NCI-H748 treated with DMSO at 0.1 percent for 48 hours (cell line): ENCODE measurements at places on chromosomes 12 and 14.

- DNase-seq, result no peak
Measured at GRCh38 chr14:75521415-75522199, 662 bp upstream of the BATF start.

DNA sequence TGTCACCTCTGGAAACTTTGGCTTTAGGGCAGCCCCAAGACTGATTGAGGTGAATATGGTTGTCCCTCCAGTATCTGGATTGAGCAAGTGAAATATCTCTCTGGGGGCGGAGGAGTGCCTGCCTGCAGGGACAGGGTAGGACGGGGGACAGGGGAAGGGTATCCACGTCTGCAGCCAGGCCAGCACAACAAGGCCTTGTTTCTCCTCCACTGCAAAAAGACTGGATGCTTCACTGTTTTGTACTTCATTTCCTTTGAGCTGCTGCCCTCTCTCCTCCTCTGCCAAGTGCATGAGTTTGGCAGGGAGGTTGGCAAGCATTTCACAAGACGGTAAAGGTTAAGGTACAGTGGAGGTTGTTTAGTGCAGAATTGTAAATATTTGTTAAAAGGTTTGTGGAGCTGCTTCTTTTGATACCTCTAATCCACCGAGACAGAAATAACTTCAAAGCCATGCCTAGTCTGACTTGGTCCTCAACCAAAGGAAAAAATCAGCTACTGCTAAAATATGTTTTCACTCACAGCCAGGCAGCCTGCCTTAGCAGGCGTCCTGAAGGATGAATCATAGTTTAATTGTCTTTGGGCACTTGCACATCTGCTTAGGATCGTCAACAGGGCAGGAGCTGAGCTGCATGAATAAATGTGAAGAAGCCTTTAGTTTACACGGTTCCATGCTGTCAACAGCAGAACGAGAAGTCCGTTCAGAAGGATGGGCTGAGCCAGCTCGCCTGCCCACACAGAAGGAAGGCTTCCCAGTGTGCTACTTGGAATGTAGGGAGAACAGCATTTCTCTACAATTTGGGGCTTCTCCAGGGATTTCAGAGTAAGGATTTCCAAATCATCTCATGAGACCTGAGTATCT is 269.7 kb downstream of the TTC6 start:
- DNase-seq, result no peak

DNA sequence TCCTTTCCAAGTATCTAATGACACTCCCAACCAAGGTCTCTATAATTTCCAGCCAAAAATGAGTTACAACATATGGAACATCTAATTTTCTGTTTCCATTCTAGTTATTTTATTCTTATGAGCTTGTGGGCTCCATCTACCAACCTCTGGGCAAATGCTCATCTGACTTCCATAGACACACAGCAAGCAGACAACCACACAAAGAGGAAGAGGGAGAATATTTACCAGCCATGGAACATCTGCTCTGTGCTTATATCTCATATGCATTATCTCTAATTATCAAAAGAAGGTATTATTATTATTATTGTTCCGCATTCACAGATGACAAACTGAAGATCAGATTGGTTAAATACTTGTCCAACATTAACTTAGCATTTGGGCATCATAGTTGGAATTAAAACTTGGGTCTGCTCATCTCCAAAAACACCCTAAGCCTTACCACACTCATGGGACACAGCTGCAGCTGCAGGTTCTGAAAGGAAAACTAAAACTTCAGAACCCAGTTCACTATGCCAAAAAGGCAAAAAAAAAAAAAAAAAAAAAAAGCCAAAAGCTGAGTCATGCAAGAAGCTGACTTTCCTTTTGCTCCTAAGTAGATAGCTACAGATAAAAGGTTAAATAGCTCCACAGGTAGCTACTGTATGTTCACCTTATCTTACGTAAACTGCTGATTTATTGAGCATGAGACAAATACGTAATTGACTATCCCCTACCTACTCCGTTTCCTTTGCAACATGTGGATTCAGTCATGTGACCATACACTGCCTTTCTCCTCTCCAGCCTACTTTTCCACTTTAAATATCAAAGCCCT is 23.6 kb upstream of the TCL1B start:
- no peak for DNase-seq

- DNase-seq, result no peak
Measured at GRCh38 chr14:58898655-58899316, 261.0 kb downstream of the DACT1 start.

- DNase-seq, result no peak
Measured at GRCh38 chr14:75690010-75690409, 29.0 kb downstream of the TTLL5 start.

DNA sequence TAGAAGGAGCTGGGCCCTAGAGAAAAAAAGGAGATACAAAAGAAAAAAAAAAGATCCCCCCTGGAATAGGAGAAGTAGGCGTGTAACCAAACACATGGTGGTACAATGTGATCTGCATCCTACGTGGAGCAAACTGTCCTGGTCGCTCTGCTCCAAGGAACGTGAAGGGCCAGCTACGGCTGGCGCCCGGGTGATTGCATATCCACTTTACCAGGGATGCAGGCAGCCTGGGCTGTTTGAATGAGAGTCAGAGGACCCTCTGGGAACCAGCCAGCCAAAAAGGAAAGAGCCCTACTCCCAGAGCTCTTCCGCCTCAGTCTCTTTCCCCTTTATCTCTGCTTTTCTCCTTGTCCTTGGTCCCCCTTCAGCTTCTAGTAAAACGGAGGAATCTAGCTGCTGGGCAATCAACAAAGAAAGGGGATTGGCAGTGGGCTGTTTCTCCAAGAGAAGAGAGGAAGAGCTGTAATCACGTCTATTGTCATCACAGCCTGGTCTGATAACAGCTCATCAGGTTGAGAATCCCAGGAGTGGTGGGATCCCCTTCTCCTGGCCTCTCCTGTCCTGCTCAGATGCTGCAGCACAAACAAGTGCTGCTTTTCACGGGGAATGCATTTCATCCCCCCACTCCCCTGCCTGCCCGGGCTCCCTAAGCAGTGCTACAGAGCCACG is 156.0 kb downstream of the ADCK1 start:
- no peak for DNase-seq

DNA sequence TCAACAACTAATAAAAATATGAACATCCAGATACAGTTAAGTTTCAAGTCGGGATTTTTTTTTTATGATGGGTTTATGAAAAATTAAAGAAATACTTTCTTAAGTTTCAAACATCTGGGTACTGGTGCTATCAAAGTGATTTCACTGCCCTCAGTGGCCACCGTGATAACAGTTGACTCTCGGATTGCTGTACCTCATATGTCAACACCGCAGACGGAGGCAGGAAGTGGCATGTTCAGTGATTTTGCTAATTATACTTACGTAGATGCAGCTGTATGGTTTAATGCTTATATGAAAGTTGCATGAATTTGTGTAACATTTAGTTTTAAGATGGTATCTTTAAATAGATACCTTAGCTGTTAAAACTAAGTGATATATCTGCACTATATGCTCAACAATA is 20.8 kb upstream of the FBLN5 start:
- no peak for DNase-seq

- no peak for DNase-seq
Measured at GRCh38 chr12:2451025-2451424, 343.7 kb upstream of the FKBP4 start.

- no peak for DNase-seq
Measured at GRCh38 chr14:35964697-35965286, 138.7 kb downstream of the BRMS1L start.

GRCh38 chr14:104658325-104658712 is 31.1 kb upstream of the INF2 start:
- no peak for DNase-seq

DNA sequence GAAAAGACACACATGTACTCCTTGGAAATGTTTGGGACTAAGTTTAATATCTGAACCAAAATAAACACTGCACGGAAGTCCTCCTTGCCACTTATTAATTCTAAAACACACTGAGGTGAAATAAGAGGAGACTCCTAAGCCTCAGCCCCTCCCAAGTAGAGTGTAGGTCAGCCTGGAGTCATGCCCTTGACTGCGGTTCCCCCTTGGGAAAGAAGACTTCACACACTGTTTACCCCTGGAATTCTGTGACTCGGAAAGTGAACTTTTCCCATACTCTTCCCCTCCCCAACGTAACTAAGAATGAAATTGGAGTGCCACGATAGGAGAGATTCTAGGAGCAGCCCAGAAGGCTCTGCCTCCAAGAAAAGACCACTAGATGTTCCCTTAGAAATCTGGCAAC is 8.6 kb upstream of the TFCP2 start:
- no peak for DNase-seq

- DNase-seq, result no peak
Measured at GRCh38 chr14:71783786-71784185, 148.4 kb upstream of the RGS6 start.

GRCh38 chr12:129184127-129184928 is 331.1 kb downstream of the GLT1D1 start:
- DNase-seq, result no peak

GRCh38 chr12:12985817-12986408 is 14.2 kb downstream of the HEBP1 start:
- DNase-seq, result no peak

DNA sequence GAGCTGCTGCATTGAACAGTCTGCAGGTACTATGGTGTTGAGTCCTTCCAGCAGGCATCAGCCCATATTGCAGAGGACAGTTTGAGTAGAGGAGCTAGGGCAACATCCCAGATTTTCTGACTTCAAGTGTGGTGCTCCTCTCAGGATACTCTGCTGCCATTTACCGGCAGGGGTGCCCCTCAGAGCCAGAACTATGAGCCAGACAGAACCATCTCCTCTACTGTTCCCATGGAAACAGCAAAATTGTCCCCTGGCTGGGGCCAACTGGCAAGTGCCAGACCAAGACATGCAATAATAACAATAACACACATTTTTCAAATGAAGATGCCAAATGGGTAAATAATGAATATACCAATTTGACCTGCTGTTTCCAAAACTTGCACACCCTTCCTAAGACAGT is 102.9 kb downstream of the ADCK1 start:
- DNase-seq, result no peak

GRCh38 chr12:11839091-11839641 is 189.7 kb downstream of the ETV6 start:
- no peak for DNase-seq

GRCh38 chr14:103072595-103073366 is 11.2 kb upstream of the LBHD2 start:
- DNase-seq, result no peak

GRCh38 chr14:104766863-104767633 is 14.1 kb downstream of the SIVA1 start:
- no peak for DNase-seq

GRCh38 chr12:132489078-132489601 is 811 bp upstream of the FBRSL1 start:
- DNase-seq, result no peak

GRCh38 chr12:6337958-6338433 is 3.9 kb downstream of the TNFRSF1A start:
- no peak for DNase-seq

DNA sequence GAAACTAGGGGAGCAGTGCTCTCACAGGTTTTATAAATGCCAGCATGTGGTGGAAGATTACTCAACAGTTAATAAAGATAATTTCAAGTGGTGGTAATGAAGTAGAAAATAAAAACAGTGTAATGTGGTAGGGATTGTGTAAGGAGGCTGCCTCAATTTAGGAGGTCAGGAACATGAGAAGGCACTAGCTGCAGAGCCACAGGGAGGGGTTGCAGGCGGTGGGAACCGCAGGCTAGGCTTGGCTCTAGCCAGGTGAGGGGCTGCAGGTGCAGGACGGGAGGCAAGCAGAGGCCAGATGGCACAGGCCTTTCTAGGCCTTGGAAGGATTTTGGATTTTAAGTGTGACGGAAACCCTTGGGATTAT is 768 bp downstream of the METTL25 start:
- peak; percentile 69 for DNase-seq

DNA sequence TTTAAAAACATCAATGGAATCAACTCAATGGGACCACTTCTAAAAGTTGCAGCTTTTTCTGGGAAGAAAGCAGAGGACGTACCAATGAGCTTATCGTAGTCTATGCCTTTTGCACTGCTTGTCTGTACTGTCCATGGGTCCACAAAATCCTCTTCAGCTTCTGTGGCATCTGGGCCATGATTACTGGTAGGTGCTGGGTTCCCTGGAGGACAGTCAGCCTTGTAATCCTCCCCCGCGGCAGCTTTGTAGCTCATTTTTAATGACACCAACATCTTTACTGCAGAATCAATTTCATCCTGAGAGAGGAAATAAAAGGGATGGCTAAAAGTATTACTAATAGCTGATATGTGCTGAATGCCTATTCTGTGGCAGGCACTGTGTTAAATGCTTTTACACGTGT is 38.5 kb downstream of the SLC25A47 start:
- DNase-seq, result no peak

DNA sequence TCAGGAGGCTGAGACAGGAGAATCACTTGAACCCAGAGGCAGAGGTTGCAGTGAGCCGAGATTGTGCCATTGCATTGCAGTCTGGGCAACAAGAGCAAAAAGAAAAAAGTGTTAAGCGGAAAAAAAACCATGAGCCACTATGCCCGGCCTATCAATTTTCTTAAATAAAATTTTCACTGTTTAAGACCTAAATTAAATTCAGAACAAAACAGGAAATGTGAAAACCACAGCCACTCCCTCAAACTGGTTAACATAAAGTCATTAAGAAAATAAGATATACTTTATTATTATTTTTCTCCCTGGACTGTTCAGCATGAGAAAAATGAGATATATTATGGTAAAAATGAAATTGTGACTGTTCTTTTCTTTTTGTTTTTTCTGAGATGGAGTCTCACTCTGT is 44.6 kb upstream of the GCH1 start:
- DNase-seq, result no peak

DNA sequence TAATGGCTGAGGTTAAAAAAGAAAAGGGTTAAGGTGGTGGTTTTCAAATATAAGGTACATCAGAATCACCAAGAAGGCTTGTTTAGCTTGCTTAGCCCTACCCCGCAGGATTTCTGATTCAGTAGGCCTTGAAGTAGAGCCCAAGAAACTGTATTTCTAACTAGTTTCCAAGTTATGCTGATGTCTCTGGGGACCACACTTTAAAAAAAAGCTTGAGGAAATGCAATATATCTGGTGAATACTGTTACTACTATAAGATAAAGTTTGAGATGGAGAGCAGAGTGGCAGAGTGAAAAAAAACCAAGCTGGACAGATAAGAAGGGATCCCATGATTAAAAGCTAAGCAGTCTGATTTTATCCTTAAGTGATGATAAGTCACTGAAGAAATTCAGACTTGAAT is 18.3 kb upstream of the GXYLT1 start:
- no peak for DNase-seq

- DNase-seq, result no peak
Measured at GRCh38 chr14:65860956-65861611, 448.6 kb downstream of the FUT8 start.

GRCh38 chr14:24076302-24076601 is 4.9 kb downstream of the CPNE6 start:
- no peak for DNase-seq

DNA sequence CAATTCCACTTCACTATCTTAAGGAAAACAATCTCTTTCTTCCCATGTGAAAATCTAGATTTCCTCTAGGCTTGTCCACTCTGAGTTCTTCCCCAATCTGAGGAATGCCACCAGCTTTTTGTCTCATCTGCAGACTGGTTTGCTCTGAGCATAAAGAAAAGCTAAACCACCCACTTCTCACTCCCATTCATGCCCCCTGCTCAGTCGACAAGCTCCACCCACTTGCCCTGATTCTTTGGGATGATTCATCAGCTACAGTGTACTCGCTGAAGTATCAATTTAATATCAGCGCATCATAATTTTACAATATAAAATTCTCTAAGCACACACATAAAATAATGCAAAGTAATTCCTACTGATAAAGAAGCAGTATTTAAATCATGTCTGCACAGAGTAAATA is 209.1 kb downstream of the GRIN2B start:
- no peak for DNase-seq

- peak; percentile 30 for DNase-seq
Measured at GRCh38 chr14:81400852-81401251, 728 bp upstream of the STON2 start.
